ENCODE measurements at places on chromosomes 7 and 10. TPM values are rescaled to one million over a fixed set of nuclear protein-coding genes. Genes with fewer than 3 reads are reported as not detected.

- no peak overlapping the region for H3K4me3 ChIP-seq
- no peak overlapping the region for H3K27ac ChIP-seq
- no peaks in the 10 kb centered on the region for H3K27me3 ChIP-seq
- no peaks in the 10 kb centered on the region for H3K4me1 ChIP-seq
- no peaks in the 10 kb centered on the region for H3K36me3 ChIP-seq
Observed at GRCh38 chr7:12458520-12459131, 55.0 kb upstream of the VWDE start.

GRCh38 chr7:1492221-1492620 is 12.0 kb downstream of the INTS1 start:
- no peak for DNase-seq
- H3K36me3 ChIP-seq, result peaks cover 7% of the 10 kb centered on the region
- H3K4me1 ChIP-seq, result no peaks in the 10 kb centered on the region
- H3K27me3 ChIP-seq, result no peaks in the 10 kb centered on the region
- no peak overlapping the region for H3K27ac ChIP-seq
- H3K4me3 ChIP-seq, result peak overlapping the region; percentile 42

DNA sequence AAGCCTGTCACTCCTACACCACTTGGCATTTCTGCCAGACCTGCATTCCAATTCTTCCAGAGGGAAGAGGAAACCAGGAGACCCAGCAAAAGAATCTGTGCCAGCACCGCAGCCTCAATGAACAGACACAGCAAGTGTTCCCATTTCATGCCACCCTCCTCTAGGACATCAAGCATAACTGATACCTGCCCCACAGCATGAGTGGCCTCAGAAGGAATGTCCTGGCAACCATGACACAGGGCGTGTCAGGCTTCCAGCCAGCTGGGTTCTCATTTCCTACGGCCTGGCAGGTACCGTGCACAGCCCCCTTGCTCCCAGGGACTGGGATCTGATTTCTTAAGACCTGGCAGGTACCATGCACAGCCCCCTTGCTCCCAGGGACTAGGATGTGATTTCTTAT is 7.8 kb downstream of the MAD1L1 start:
- no peak overlapping the region for H3K4me3 ChIP-seq
- H3K4me1 ChIP-seq, result no peaks in the 10 kb centered on the region
- H3K36me3 ChIP-seq, result peaks cover 10% of the 10 kb centered on the region
- no peak for DNase-seq

DNA sequence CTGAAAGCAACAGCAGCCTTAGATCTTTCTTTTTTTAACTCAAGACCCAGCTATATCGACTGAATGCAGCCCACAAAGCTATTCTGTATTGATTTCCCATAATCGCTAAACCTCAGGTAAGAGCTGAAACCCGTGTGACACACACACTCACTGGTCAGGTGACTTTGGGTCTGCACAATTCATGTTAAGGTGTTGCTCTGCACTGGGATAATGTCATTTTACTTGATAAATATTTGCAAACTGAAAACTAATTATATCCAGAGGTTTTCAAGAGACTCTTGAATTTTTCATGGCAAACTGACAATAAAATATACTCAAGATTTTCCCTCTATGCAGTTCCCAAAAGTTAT is 33.1 kb downstream of the SCRN1 start:
- H3K36me3 ChIP-seq, result peaks cover 26% of the 10 kb centered on the region
- no peak overlapping the region for H3K4me3 ChIP-seq
- no peak for DNase-seq

DNA sequence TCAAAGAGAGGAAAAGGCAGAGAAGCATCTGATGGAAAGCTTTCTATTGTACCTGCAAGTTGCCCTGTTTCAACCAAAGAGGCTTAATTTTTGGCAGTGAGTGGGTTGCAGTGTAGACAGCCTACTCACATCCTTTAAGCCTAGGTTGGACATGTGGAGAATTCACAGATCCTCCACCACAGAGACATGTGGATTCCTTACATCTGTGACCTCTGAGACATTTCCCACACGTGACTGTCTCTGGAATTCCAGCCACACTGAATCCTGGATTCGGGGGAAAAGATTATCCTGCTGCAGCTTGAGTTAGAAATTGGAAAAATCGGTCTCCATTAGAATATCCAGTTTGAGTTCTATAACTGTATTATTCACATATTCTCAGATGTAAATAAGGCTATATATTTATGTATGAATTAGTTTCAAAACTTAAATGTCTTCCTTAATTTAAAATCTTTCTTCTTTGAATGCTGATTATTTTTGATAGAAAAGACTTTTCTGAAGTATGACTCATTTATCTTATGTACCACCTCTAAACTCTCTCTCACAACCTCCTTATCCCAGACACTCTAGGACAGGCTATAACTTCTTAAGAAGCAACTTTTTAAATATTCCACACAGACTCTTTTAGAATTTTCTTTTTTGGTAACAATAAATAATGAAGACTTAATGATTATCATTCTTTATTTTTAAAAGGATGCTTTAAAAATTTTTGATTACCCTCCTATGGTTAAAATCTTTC is 123.3 kb downstream of the TWIST1 start:
- H3K27ac ChIP-seq, result peak overlapping the region; percentile 35
- H3K36me3 ChIP-seq, result peaks cover 3% of the 10 kb centered on the region
- H3K4me3 ChIP-seq, result no peak overlapping the region

DNA sequence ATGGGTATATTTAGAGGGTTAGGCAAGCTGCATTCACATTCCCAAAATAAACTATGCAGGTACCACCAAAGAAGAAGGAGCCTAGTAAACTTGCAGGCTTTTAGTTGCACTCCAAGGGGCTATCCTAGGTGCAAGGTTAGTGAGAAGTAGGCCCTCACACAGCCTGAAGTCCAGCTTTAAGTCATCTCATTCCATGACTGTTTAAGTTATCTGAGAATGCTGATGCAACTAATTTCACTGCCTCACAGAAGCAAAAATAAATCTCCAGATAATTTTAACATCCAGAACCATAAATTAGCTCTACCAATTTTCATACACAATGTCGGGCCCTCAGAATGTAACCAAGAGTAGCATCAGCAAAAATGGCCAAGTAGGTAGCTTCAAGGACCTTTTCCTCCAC is 34.3 kb upstream of the HHEX start:
- H3K27me3 ChIP-seq, result no peaks in the 10 kb centered on the region
- no peak for DNase-seq
- no peak overlapping the region for H3K4me3 ChIP-seq
- no peaks in the 10 kb centered on the region for H3K4me1 ChIP-seq
- H3K27ac ChIP-seq, result no peak overlapping the region

DNA sequence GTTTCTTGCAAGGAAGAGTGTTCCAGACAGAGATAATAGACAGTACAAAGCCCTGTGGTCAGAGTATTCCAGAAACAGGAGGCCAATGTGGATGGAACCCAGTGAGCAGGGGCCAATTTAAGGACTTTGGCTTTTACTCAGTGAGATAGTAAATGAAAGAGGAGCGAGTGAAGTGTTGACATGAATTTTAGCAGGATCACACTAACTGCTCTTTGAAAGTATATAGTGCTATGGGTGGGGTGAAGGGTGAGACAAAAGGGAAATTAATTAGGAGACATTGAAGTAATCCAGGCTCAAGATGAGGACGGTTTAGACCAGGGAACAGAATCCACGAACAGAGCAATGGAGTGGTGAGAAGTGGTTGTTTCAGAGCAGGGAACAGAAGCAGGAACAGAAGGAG is 62.2 kb upstream of the TES start:
- peaks cover 3% of the 10 kb centered on the region for H3K36me3 ChIP-seq
- H3K4me3 ChIP-seq, result no peak overlapping the region
- DNase-seq, result no peak
- peaks cover 6% of the 10 kb centered on the region for H3K4me1 ChIP-seq

CDHR3 gene
- total RNA-seq, result 5.4 TPM
